Spinal cord (tissue), 10 donors: ENCODE measurements at places on chromosomes 3 and 15. TPM values are rescaled to one million over a fixed set of nuclear protein-coding genes. Genes with fewer than 3 reads are reported as not detected.

GRCh38 chr3:61381745-61382392, 130.6 kb upstream of the FHIT start:
- no peaks in the 10 kb centered on the region for H3K36me3 ChIP-seq
- no peaks in the 10 kb centered on the region for H3K4me1 ChIP-seq
- H3K27me3 ChIP-seq, result no peaks in the 10 kb centered on the region
- peak; percentile 13 for DNase-seq

DNA sequence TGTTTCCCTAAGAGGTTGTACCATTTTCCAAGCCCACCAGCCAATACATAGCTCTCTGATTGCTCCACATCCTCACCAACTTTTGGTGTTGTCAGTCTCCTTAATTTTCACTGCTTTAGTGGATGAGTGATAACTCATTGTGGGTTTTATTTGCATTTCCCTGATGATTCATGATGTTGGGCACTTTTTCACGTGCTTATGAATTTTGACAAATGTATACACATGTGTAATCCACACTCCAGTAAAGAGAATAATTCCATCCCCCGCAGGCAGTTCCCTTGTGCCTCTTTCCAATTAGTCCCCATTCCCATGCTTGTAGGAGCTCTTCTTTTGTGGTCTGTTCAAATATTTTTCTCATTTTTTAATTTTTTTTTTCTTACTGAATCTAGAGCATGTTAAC, 52.4 kb downstream of the ANP32A start:
- DNase-seq, result no peak
- H3K27ac ChIP-seq, result no peak overlapping the region
- H3K4me1 ChIP-seq, result no peaks in the 10 kb centered on the region
- no peak overlapping the region for H3K4me3 ChIP-seq
- H3K36me3 ChIP-seq, result no peaks in the 10 kb centered on the region

DNA sequence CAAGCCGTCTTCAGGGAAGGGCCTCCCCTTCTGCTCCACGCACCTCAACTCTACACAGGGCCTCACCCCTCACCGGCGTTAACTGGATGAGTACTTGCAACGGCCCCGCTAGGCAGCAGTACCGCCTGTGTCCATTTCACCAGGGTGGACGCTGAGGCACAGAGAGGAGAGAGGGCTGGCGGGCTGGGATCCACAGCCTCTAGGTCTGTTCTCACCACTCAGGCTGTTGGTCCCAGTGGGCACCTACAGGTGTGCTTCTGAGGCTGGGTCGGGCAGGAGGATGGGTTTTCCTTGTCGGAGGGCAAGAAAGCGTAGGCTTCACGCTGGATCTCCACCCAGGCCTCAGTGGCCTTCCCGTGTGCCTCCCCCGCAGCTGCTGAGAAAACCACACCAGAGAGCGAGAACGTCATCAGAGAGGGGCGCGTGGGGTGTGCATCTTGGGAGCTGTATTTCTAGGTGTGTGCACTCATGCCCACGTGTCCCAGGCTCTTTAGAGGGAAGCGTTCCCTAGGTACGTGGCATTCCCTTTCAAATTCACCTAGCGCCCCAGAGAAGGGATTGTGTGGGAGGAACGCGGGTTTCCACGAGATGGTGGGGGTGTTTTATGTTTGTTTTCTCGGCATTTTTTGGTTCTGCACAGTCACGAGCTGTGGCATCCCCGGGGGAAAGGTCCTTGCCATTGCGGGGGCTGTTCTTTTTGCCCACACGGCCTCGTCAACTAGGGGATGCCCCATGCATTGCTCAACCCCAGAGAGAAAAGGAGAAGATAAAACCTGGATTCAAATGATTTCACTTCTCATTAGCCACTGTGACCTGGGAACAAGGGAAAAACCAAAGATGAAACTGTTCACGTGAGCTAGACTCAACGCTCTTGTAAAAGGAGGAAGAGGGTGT, 67.7 kb downstream of the MGLL start:
- H3K4me1 ChIP-seq, result peaks cover 23% of the 10 kb centered on the region
- no peak overlapping the region for H3K4me3 ChIP-seq
- peaks cover 5% of the 10 kb centered on the region for H3K36me3 ChIP-seq
- no peak overlapping the region for H3K27ac ChIP-seq
- no peak for DNase-seq

DNA sequence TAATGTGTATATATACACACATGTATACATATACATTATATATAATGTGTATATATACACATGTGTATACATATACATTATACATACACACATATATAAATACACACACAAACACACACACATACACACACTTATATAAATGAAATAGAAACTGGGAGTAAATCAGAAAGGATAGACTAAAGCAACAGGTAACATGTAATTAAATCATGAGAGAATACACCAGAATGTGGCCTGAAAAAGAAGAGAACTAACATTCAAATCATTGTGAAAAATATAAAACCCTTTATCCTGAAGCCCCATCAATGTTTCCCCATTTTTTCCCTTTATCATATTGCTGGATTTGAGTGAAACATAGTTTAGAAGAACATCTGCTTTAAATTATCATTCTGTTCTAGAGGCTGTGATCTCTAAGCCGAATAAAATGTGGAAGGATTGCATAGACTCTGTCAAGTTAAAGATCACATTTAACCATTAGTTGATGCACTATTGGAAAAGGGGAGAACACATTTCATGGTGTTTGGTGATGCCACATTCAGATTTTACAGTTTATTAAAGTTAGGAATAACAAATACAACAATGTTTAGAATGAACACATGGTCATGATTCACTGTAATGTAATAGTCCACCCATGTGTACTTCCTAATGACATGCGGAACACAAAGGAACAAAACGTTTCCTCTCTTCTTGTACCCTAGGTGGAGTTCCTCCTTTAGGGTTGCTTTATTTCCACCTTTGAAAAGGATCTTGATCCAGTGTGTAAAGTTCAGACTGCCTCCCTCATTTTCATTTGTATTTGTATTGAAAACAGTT, 12.5 kb upstream of the THRB start:
- no peaks in the 10 kb centered on the region for H3K36me3 ChIP-seq
- H3K4me1 ChIP-seq, result no peaks in the 10 kb centered on the region
- H3K27me3 ChIP-seq, result no peaks in the 10 kb centered on the region
- H3K27ac ChIP-seq, result no peak overlapping the region

GRCh38 chr3:158672215-158673176, at the start of gene LXN:
Gene LXN (minus strand): TSS chr3:158672648. CDS start chr3:158672478, 170 bp downstream.
- H3K36me3 ChIP-seq, result peaks cover 5% of the 10 kb centered on the region
- H3K27me3 ChIP-seq, result no peaks in the 10 kb centered on the region
- peaks cover 9% of the 10 kb centered on the region for H3K4me1 ChIP-seq
- peak within 1 kb of the TSS; percentile 52 for H3K4me3 ChIP-seq

GRCh38 chr15:50881121-50882048, 27.1 kb upstream of the AP4E1 start:
- no peak overlapping the region for H3K4me3 ChIP-seq
- H3K27me3 ChIP-seq, result no peaks in the 10 kb centered on the region
- H3K4me1 ChIP-seq, result peaks cover 3% of the 10 kb centered on the region
- no peak for DNase-seq

- no peak for DNase-seq
- H3K4me1 ChIP-seq, result no peaks in the 10 kb centered on the region
- H3K27me3 ChIP-seq, result no peaks in the 10 kb centered on the region
- no peak overlapping the region for H3K4me3 ChIP-seq
Observed at GRCh38 chr15:34185666-34186065, 24.2 kb downstream of the KATNBL1 start.

DNA sequence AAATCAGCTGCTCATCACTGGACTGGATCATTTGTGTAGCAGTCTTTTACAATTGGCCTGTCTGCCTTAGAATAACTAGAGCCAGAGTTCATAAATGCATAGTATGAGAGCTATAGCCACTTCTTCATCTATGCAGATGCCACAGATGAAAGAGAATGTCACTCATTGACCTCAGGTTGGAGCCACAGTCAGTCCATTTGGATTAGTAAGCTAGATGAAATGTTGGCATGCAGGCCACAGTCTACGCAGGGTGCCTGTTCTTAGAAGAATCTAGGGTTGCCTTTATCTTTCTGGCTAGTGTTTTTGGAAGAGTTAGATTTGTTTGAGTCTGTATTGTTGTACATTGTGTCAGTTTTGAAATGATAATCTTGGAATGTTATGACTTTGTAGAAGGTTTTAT, 25.4 kb upstream of the EDEM1 start:
- no peak for DNase-seq
- peaks cover 5% of the 10 kb centered on the region for H3K4me1 ChIP-seq
- no peak overlapping the region for H3K27ac ChIP-seq
- no peaks in the 10 kb centered on the region for H3K27me3 ChIP-seq

- peaks cover 7% of the 10 kb centered on the region for H3K36me3 ChIP-seq
- H3K27ac ChIP-seq, result no peak overlapping the region
- no peaks in the 10 kb centered on the region for H3K27me3 ChIP-seq
- DNase-seq, result no peak
- no peak overlapping the region for H3K4me3 ChIP-seq
Observed at GRCh38 chr3:14938954-14939353, 8.4 kb upstream of the NR2C2 start.

DNA sequence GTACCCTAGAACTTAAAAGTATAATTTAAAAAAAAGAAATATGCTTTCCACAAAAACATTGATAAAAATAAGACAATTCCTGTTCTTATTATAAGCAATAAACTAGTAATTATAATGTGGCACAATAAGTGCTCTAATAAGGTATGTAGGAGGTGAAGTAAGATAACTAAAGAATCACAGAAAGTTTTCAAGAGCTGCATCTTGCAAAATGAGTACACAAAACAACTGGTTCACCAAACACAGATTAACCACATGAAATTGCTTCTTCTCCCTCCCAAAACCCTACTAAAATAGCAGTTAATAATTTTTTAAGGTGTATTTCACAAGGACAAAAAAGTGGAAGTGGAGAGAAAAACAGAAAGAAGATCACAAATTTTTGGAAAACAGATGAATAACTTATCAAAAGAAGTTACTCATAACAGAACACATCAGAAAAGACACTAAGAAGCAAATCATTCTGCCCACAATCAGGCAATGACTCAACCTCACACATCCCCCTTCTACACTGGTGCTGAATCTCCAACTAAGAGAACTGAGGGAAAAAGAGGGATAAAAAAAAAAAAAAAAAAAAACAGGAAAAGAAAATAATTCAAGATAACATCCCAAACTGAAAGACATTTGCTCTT, 64.2 kb downstream of the TBC1D5 start:
- H3K36me3 ChIP-seq, result no peaks in the 10 kb centered on the region
- no peak overlapping the region for H3K4me3 ChIP-seq
- no peak for DNase-seq
- H3K27me3 ChIP-seq, result no peaks in the 10 kb centered on the region
- H3K4me1 ChIP-seq, result no peaks in the 10 kb centered on the region

GRCh38 chr3:52353291-52353855, 37.3 kb downstream of the DNAH1 start:
- H3K27me3 ChIP-seq, result no peaks in the 10 kb centered on the region
- no peak overlapping the region for H3K27ac ChIP-seq
- no peak overlapping the region for H3K4me3 ChIP-seq
- H3K36me3 ChIP-seq, result peaks cover 83% of the 10 kb centered on the region

GRCh38 chr3:69276884-69277283, 109.0 kb downstream of the FRMD4B start:
- no peak overlapping the region for H3K27ac ChIP-seq
- H3K27me3 ChIP-seq, result no peaks in the 10 kb centered on the region
- H3K36me3 ChIP-seq, result peaks cover 10% of the 10 kb centered on the region
- no peak overlapping the region for H3K4me3 ChIP-seq
- H3K4me1 ChIP-seq, result no peaks in the 10 kb centered on the region
- no peak for DNase-seq

- H3K27me3 ChIP-seq, result no peaks in the 10 kb centered on the region
- H3K27ac ChIP-seq, result no peak overlapping the region
- DNase-seq, result no peak
- H3K36me3 ChIP-seq, result no peaks in the 10 kb centered on the region
- no peaks in the 10 kb centered on the region for H3K4me1 ChIP-seq
- no peak overlapping the region for H3K4me3 ChIP-seq
Observed at GRCh38 chr15:32738666-32739065, 20.9 kb downstream of the GREM1 start.

DNA sequence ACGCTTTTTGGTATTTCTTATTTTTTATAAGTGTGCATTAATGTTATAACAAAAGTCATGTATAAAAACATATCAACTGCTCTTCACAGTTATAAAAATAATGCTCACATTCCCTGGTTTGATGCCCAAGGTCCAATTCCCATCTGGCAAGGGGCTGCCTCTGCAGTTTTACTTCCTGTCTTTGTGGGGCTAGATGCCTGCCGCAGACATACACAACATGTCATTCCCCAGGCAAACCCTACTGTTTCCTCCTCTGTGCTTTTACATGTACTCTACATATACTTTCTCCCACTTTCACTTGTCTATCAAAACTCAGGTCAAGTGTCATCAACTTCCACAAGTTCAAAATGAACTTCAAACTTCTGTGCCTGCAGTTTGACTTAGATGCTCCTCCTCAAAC, 60.5 kb upstream of the ETV5 start:
- H3K27ac ChIP-seq, result no peak overlapping the region
- H3K4me3 ChIP-seq, result no peak overlapping the region
- H3K4me1 ChIP-seq, result no peaks in the 10 kb centered on the region
- DNase-seq, result no peak
- H3K36me3 ChIP-seq, result no peaks in the 10 kb centered on the region
- no peaks in the 10 kb centered on the region for H3K27me3 ChIP-seq

DNA sequence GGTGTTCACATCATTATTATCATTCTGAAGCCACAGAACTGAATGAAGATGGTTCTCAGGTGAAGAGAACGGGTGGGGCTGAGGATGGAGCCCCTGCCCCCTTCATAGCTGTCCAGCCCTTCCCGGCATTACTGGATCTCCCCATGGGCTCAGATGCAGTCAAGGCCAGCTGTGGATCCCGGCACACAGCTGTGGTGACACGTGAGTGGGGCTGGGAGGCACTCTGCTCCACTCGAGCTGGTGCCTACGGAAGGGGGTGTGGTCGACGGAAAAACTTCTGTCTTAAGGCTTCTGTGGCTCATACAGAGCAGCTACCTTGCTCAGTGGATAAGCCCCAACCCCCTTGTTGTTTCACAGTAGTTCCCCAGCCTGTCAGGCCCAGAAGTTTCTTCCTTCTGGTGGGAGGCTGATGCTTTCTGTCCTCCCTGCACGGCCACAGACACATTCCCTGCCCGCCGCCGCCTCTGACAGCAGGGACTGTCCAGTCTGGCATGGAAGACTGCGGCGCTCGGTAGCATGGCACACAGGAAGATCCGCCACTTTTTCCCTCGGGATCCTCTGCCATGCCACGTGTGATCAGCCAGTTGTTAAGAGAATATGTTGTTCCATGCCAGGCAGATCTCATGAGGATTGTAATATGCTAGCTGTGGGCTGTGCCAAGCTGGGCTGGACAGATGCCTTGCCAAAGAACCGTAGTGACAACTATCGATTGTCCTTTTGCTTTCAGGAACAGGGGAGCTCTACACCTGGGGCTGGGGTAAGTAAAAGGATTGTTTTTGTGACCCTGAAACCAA, 5.8 kb downstream of the RCCD1 start:
- DNase-seq, result no peak
- no peak overlapping the region for H3K27ac ChIP-seq
- H3K36me3 ChIP-seq, result peaks cover 42% of the 10 kb centered on the region
- peaks cover 52% of the 10 kb centered on the region for H3K4me1 ChIP-seq

The ROPN1 gene
- total RNA-seq, result not detected

The ANKRD34C gene
- total RNA-seq, result 0.28 TPM

The RBP2 gene
- not detected for total RNA-seq

The ECT2 gene
- 22.6 TPM for total RNA-seq

The COL7A1 gene
- 8.4 TPM for total RNA-seq
